ENCODE measurements at places on chromosomes 2 and 18.
A peak's percentile ranks its signal among the peaks of the same experiment; 100 is the strongest.

DNA sequence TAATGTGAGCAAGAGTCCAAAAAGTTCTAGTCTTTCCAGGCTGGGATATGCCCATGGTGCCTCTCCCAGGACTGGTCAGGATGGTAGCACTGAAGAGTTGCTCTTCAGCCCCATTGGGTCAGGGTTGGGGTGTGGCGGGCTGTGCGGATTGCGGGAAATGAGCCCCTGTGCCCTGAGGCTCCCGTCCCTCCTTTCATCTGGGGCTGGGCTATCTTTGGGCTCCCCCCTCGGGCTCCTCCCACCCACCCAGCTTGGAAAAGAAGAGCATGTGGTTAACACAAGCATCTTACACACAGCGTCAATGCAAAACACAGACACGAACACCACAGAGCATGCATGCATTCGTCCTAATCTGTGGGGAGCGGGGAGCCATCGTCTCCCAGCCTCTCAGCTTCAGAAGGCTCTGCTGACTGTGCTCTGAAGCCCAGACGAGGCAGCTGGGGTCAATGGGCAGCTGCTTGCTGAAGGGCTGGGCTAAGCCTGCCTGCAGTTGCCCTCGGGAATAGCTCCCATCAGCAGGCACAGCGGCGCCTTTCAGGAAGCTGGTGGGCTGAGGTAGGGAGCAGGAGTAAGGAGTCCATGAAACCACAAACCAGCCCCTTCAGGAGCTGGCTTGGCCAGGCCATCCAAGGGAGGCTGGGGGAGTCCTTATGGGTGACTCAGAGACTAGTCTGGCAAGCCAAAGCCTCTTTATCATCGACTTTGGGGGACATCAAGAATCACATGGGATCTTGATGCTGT, 112.9 kb downstream of the CLIP4 start:
- no peaks in the 10 kb centered on the region for H3K27me3 ChIP-seq
- H3K36me3 ChIP-seq: no peaks in the 10 kb centered on the region
- no peak overlapping the region for H3K4me3 ChIP-seq
- no peak for DNase-seq

DNA sequence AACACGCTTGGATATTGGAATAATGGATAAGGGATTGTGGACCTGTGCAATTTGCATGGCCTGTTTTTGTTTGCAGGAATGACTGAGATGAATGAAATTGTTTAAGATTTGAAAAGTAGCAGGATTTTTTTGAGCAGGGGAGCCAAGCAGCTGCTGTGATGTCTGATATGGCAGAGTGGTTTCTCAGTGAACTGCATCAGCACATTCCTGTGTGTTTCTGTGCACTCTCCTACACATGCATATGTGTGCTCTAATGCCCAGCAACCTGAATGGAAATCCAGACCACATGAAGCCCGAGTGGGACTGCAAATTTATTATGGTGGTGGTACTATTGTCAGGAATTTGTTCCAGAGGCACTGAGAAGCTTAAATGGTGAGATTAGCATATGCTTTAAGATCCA, 161.7 kb downstream of the PARD3B start:
- no peak overlapping the region for H3K27ac ChIP-seq
- no peak overlapping the region for H3K4me3 ChIP-seq
- H3K36me3 ChIP-seq: no peaks in the 10 kb centered on the region
- no peaks in the 10 kb centered on the region for H3K4me1 ChIP-seq
- DNase-seq: peak; percentile 71

DNA sequence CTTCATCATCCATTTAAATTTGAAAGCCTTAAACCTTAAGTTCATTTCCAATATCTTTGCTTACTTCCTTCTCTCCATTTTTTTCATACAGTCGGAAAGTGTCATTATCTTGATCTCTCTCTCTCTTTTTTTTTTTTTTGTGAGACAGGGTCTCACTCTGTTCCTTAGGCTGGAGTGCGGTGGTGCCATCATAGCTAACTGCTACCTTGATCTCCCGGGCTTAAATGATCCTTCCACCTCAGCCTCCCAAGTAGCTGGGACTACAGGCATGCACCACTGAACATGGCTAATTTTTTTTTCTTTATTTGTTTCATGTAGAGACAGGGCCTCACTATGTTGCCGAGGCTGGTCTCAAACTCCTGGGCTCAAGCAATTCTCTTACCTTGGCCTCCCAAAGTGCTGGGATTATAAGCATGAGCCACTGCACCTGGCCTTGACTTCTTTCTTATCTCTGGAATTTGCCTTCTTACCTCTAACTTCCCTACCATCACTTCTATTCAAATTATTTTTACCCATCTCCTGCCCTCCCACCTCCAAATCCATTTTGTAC, 222.2 kb downstream of the MYCN start:
- DNase-seq: no peak
- no peak overlapping the region for H3K4me3 ChIP-seq
- no peaks in the 10 kb centered on the region for H3K27me3 ChIP-seq
- no peaks in the 10 kb centered on the region for H3K4me1 ChIP-seq
- H3K36me3 ChIP-seq: no peaks in the 10 kb centered on the region

GRCh38 chr18:68734308-68734707, 19.4 kb upstream of the TMX3 start:
- H3K27ac ChIP-seq: no peak overlapping the region
- no peaks in the 10 kb centered on the region for H3K36me3 ChIP-seq
- H3K4me3 ChIP-seq: no peak overlapping the region
- no peaks in the 10 kb centered on the region for H3K27me3 ChIP-seq
- DNase-seq: no peak
- no peaks in the 10 kb centered on the region for H3K4me1 ChIP-seq

- H3K27me3 ChIP-seq: peaks cover 2% of the 10 kb centered on the region
- no peak overlapping the region for H3K4me3 ChIP-seq
- no peak overlapping the region for H3K27ac ChIP-seq
- no peaks in the 10 kb centered on the region for H3K4me1 ChIP-seq
- no peaks in the 10 kb centered on the region for H3K36me3 ChIP-seq
These were observed 19.4 kb upstream of the KIF1A start for GRCh38 chr2:240839152-240840143.

DNA sequence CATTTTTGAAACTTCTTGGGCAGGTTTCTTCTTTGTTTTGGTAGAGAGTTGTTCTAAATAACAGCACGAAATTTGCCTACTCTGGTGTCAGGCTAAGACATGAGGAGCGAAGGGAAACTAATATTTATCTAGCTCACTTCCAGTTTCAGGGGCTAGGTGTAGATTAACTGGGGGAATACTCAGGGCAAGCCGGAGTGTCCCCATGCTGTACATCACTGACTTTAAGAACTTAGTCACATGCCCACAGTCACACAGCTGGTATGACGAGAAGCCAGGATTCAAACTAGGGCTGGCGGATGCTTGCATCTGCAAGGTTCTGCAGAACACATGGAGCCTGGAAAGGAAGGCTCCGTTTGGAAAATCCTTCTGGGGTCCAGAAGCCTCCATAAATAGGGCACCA, 133.3 kb downstream of the ALPK2 start:
- no peak overlapping the region for H3K4me3 ChIP-seq
- no peaks in the 10 kb centered on the region for H3K36me3 ChIP-seq
- H3K27ac ChIP-seq: no peak overlapping the region
- no peaks in the 10 kb centered on the region for H3K4me1 ChIP-seq
- DNase-seq: no peak

DNA sequence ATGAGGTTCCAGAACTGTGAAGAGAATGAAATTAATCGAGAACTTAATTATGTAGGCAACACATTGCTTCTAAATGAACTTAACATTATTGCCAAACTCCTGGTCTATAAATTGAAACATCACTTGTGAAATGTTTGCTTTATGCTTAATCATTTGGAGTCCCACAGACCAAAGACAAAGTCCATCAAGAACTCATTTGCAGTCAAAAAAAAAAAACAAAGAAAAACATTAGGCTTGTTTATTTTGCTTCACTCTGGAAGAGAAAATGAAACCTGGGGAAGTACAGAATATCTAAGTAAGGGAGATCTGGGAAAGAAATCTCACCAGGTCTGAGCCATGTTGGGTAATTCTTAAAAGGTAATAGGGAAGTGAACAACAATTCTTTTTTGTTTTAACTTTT, 1363.5 kb upstream of the DDX18 start:
- H3K4me3 ChIP-seq: no peak overlapping the region

GRCh38 chr2:79665091-79665490, 152.2 kb downstream of the CTNNA2 start:
- no peak overlapping the region for H3K27ac ChIP-seq
- no peaks in the 10 kb centered on the region for H3K36me3 ChIP-seq
- no peak for DNase-seq
- no peaks in the 10 kb centered on the region for H3K4me1 ChIP-seq
- no peaks in the 10 kb centered on the region for H3K27me3 ChIP-seq

Data from lung (tissue), 17 donors.